ENCODE measurements at places on chromosomes 3 and 15. TPM values are rescaled to one million over a fixed set of nuclear protein-coding genes. Genes with fewer than 3 reads are reported as not detected.

The ADAMTS17 gene
- 3.6 TPM for total RNA-seq

The CHRM5 gene
- not detected for total RNA-seq

The DPPA4 gene
- not detected for total RNA-seq

The OCA2 gene
- total RNA-seq: 0.31 TPM

The STRA6 gene
- total RNA-seq: 0.22 TPM

The CLDN18 gene
- 0.12 TPM for total RNA-seq

The MESP2 gene
- not detected for total RNA-seq

- H3K27ac ChIP-seq: no peak overlapping the region
- H3K4me1 ChIP-seq: no peaks in the 10 kb centered on the region
- no peak overlapping the region for H3K4me3 ChIP-seq
Observed at GRCh38 chr15:42133886-42134502, 22.4 kb downstream of the PLA2G4F start.

DNA sequence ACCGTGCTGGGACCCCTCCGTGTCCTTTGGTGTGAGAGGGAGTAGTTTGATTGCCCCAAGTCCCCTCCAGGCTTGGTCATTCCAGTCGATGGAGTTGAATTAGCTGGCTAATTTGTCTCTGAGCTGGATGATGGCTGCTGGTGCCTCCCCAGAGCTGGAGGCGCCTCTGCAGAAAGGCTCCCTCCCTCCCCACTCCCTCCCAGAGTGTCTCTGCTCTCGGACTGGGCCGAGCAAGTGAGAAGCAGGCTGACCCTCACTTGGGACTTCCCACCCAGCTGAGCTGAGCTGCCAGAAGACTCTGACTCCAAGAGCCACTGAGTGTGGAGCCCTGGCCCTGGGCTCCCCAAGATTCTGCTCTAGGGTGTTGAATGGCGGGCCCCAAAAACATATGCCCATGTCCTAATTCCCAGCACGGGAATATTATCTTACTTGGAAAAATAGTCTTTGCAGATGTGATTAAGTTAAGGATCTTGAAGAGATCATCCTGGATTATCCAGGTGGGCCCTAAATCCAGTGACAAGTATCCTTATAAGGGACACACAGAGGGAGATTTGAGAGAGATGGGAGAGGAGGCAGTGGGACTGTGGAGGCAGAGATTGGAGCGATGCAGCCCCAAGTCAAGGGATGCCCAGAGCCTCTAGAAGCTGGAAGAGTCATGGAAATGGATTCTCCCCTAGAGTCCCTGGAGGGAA is 60.7 kb upstream of the TLE3 start:
- H3K27ac ChIP-seq: no peak overlapping the region
- DNase-seq: no peak
- H3K4me3 ChIP-seq: no peak overlapping the region
- peaks cover 52% of the 10 kb centered on the region for H3K4me1 ChIP-seq
- H3K36me3 ChIP-seq: no peaks in the 10 kb centered on the region

DNA sequence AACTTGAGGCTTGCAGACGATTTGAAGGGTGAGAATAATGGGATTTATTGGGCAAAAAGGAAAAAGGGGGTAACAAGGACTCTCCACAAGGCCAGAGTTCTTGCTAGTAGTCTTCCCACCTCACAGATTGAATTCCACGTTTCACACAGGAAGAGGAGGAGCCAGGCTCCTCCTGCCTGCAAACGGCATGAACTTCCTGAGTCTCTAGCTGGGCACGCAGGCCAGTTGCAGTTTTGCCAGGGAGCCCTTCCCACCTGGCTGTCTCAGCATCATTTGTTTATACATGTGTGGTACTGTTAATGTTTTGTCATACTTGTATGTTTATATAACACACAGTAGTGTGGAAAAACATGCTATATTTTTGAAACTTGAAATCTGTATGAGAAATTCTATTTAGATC is 155.0 kb downstream of the NLGN1 start:
- no peak overlapping the region for H3K4me3 ChIP-seq
- H3K27me3 ChIP-seq: no peaks in the 10 kb centered on the region

DNA sequence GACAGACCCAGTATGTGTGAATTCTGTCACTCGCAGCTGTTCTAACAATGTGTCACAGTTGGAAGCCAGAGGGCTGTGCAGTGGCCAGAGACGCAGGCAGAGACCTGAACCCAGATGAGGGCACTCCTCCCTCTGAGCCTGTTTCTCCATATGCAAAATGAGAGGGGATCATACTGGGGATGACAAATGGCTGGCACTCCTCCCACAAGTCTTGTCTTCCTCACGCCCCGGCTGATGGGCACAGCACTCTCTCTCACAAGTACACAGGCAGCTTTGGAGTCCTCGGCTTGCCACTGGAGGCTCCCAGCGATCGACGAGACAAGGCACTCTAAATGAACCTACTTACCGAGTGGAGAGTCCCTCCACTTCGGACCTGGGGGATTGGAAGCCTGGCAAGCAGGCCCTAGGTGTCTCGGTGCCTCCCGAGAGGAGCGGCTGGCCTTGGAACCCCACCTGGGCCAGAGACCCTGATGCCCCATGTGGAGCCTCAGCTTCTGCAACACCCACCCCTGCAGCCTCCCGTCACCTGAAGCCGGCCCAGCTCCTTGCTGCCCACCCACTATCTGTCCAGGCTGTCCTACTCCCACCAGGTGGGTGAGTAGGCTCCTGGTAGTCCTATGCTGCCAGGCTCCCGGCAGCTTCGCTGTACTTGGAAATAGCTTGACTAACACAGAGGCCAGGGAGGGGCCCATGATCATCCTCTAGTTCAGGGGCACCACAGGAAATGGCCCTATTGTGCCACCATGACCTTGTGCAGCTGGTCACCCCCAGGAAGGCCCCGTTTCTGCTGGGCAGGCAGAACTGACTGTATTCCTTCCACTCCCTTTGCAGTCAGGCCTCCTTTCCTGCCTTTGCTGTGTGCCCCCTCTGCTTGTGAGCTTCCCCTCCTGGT is 65.0 kb upstream of the IQSEC1 start:
- no peaks in the 10 kb centered on the region for H3K36me3 ChIP-seq
- no peak overlapping the region for H3K4me3 ChIP-seq

DNA sequence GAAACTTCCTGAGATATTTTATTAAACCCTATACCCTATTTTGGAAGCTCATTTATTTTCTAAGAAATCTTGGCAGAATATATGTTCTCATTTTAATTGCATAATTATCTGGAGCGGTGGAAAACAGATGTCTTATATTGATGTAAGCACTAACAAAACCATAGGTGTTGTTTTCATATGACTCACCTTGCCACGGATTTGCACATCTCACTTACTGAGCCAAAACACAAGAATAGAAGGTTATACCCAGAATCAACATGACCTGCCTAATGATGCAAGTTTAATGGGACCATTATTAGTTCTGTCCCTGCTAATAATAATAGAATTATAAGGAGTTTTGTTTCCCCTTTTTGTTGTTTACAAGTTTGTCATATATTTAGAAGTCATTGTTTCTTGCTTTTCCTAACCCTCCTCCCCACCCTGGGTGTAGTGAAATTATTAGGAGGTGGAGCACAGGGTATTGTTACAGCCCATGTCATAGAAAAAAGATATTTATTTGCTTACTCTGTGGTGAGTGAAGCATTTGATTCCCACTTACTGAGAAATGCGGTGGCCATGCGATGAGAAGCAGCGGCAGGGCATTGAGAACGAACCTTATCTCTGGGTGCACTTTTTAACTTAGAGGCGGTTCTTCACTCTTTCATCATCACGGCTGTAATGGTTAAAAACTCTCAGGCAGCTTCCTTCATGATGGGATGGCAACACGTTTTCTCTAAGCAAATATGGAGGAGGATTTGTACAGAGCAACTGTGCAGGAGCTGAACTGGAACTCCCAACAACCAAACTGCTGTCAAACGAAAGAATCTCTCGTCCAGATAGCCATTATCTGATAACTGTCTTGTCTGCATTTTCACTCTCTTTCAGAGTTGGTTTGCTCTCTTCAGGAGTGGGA is 521 bp downstream of the IL5RA start:
- no peak for DNase-seq
- no peaks in the 10 kb centered on the region for H3K27me3 ChIP-seq
- no peaks in the 10 kb centered on the region for H3K36me3 ChIP-seq
- peak overlapping the region; percentile 28 for H3K4me3 ChIP-seq

GRCh38 chr15:74128785-74129585 is 1.4 kb upstream of the ISLR2 start:
- H3K36me3 ChIP-seq: no peaks in the 10 kb centered on the region
- H3K4me1 ChIP-seq: peaks cover 50% of the 10 kb centered on the region

DNA sequence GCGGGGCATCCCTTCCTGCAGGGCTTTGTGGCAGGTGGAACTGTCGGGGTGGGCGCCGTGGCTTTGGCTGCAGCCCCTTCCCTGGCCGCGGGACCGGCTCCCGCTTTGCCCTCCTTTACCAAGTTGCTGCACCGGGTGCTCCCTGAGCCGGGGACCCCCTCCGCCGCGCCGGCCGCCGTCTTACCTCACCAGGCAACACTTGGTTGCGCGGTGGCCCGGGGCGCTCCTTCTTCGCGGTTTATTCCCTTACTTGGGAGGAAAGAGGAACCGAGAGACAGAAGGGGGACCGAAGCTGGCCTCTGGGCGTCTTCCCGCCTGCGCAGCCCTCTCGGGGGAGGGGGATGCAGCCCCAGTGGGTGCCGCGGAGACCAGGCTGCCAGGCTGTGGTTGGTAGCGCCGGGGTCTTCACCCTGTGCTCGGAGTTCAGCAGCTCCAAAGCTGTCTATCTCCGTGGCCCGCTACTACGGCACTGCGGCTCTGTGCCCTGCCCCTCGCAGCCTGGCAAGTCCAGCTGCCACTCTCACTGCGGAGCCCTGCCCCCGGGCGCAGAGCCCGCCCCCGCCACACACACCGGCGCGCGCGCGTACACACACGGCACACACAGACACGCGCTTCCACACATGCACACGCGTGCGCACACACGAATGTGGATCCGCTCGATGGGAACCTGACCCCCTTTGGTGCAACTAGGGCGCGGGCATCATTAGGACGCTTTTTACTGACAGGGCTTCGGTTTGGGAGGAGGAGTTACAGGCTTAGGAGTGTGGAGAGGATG is at the start of gene DGKG:
DGKG (minus strand) TSS at position 473 of the 775 bp plus-strand sequence. CDS start 41,775 bp downstream, outside the sequence.
- H3K27ac ChIP-seq: peak within 1 kb of the TSS; percentile 86
- H3K4me3 ChIP-seq: peak within 1 kb of the TSS; percentile 77
- peak; percentile 58 for DNase-seq
- no peaks in the 10 kb centered on the region for H3K27me3 ChIP-seq

DNA sequence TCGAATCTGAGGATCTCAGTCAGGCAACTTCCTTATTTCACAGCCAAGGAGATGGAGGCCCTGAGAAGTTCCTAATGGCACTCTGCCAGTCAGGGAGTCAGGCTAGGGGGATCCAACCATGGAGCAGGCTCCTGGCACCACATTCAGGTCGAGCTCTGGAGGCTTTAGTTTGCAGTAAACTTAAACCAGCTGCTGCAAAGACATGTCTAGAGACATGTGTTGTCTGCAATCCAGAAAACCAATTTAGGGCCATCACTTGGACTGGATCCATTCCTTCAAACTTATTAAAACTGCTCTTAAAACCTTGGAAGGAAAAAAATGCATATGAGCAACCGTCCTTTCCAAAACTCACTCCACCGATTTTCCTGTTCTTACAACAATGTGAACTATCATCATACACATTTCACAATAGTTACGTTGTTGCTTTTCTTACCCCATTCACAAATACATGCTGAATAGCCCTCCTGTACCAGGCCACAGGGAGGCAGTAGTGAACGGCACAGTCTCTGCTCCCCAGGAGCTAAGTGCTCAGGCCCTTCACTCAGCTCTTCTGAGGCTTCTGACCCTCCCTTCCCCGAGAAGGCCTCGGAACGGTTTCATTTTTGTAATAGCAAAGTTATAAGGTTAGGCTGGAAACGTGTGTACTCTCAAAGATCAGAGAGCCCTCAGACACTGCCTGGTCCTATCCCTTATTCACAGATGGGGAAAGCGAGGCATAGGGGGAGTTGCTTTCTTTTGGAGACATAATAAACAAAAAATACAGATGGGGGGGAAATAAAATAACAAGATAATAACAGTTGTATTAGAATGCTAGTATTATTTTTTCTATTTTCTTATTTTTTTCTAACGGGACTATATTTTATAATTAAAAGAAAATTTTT is 20.1 kb downstream of the RFT1 start:
- H3K27ac ChIP-seq: no peak overlapping the region
- H3K4me3 ChIP-seq: no peak overlapping the region
- peaks cover 17% of the 10 kb centered on the region for H3K4me1 ChIP-seq
- peak; percentile 69 for DNase-seq
- H3K27me3 ChIP-seq: no peaks in the 10 kb centered on the region

- H3K36me3 ChIP-seq: no peaks in the 10 kb centered on the region
- no peak overlapping the region for H3K27ac ChIP-seq
- H3K4me3 ChIP-seq: no peak overlapping the region
- no peaks in the 10 kb centered on the region for H3K27me3 ChIP-seq
- H3K4me1 ChIP-seq: no peaks in the 10 kb centered on the region
Observed at GRCh38 chr3:108329508-108329907, 33.2 kb downstream of the HHLA2 start.

DNA sequence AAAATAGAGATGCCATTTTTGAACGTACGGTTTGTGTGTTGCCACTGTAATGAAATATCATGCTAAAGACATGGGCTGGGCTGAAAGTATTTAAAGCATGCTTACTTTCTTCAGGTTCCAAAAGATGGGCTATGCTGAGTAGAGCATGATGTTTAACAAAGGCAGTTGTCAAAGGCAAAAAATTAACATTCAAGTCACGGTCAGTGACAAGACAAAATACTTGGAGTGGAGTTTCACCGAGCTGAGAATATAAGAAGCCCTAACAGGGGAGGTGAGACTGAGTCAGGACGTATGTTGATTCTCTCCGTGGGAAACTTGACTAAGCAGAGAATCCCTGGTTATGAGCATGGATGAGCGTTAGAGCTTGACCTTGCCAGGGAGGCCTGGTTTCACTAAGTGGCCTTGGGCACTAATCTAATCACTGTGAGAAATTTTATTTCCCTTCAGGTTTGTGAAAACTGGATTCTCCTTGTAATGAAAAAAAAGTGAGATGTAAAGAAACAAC is 218.2 kb upstream of the ADAMTS9 start:
- H3K27ac ChIP-seq: peak overlapping the region; percentile 65
- no peak for DNase-seq
- H3K36me3 ChIP-seq: no peaks in the 10 kb centered on the region
- H3K4me3 ChIP-seq: no peak overlapping the region

GRCh38 chr15:73582851-73583379 is 50.3 kb downstream of the NPTN start:
- H3K4me3 ChIP-seq: no peak overlapping the region
- no peak for DNase-seq
- H3K27me3 ChIP-seq: no peaks in the 10 kb centered on the region
- no peak overlapping the region for H3K27ac ChIP-seq

- no peaks in the 10 kb centered on the region for H3K27me3 ChIP-seq
- no peaks in the 10 kb centered on the region for H3K36me3 ChIP-seq
- no peak overlapping the region for H3K27ac ChIP-seq
- H3K4me3 ChIP-seq: no peak overlapping the region
Observed at GRCh38 chr15:94910166-94910565, 678.8 kb downstream of the MCTP2 start.

DNA sequence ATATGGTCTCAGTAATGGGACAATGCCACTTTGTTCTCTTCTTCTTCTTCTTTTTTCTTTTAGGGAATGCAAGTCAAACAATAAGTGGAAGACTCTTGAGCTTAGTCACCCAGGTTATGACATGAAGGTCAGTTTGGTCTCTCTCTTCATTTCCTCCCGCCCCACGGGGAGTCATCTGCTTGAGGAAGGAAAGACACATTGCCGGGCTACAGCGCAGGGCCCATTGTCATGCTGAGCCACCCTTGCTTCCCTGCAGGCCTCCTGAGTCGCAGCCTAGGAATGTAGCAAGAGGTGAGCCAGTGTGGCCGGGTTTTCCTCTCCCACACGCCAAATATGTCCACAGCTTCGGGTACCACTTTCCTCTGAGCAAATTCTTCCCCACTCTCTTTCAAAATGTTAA is 47.6 kb downstream of the RAP2B start:
- H3K4me1 ChIP-seq: no peaks in the 10 kb centered on the region
- no peaks in the 10 kb centered on the region for H3K27me3 ChIP-seq
- no peak for DNase-seq
- no peak overlapping the region for H3K4me3 ChIP-seq

Data from right atrium auricular region (tissue), 2 donors.